Central memory CD4-positive, alpha-beta T cell (primary cell): ENCODE measurements at places on chromosomes 7 and 10.
A peak's percentile ranks its signal among the peaks of the same experiment; 100 is the strongest.

- peak; percentile 1 for DNase-seq
These were observed 157.2 kb upstream of the SLC25A13 start for GRCh38 chr7:96479015-96479645.

DNA sequence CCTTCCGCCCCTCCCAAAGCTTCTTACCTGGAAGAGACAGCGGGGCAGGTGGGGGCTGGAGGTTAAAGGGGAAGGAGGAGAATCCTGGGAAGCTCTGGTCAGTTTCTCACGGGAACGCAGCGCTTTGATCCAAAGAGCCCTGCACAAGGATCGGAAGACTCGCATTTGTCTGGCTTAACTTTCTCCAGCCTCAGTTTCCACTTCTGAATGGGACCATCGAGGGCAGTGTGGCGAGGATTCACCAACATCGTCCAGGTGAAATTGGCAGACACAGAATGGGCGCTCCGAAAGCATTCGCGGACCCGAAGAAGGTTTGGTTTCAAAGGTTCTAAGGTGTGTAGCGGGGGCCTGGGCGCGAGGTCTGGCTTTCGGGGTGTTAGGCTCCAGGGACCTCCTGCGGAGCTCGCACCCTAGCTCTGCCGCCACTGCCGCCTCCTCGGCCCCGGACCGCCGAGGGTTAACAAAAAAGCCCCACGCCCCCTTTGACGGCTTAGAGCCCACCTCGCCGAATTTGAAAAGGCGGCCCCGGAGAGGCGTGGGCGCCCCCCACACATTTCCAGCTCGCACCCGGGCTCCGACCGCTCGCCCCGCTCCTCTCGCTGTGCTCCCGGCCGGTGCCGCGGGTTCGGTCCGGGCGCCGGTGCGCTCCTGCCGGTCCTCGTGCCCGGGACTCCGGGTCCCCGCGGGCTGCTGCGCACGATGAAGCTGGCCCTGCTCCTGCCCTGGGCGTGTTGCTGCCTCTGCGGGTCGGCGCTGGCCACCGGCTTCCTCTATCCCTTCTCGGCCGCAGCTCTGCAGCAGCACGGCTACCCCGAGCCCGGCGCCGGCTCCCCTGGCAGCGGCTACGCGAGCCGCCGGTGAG, at the start of gene COL26A1:
Gene COL26A1 (plus strand): TSS at position 542 of the 862 bp plus-strand sequence. CDS start 158 bp downstream, at position 700.
- DNase-seq = no peak

GRCh38 chr7:15667991-15668390, 18.5 kb downstream of the MEOX2 start:
- DNase-seq = no peak

DNA sequence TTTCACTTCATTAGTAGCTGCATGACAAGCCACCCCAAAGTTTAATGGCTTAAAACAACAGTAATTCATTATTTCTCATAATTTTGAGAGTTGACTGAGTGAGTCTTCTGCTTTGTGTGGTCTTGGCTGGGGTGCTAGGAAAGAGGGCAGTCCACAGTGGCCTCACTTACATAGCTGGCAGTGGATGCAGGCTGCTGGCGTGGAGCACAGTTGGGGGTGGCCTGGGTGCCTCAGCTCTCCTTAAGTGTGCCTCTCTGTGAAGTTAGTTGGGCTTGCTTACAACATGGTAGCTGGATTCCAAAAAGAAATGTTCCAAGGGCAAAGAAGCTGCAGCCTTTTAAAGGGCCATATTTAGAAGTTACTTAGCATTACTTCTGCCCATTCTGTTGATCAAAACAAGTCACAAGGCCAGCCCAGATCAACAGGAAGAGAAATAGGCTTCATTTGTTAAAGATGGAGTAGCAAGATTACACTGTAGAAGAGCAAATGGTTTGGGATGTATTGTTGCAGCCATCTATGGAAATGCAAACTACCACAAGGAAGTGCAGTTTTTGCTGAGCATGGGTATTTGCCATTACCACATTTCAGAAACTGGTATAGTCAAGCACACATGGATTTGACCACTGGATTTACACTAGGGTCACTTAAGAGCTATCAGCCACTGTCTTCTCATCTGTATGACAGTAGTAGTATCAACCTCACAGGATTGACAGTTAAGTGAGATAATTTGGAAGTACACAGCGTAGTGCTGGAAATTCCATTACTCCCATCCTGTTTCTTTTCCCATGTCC, 33.6 kb downstream of the ZEB1 start:
- DNase-seq = no peak

DNA sequence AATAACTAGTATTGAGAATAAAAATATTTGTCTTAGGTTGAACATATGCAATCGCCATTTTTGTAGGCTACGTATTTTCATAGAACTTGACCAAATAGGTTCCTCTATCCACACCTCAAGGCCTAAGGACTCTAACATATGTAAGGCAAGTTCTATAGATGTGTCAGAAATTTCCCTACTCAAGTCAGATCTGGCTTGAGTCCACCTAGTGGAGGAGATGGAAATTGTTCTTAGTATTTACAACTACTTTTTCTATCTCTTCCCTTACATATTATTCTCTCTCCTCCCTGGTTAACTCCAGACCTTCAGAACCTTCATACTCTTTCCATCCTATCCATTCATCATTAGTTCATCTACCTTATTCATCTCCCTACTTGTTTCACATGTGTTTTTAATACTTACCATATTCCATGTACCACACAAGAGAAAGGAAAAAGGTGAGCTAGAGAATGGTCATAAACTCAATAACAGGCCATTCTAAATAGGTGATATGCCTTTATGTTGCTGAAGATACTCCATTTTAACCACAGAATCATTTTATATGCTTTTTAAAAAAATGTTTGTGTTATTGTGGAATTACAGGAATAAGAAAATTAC, 174.5 kb upstream of the HDAC9 start:
- DNase-seq = no peak

- DNase-seq = no peak
These were observed 12.0 kb upstream of the BMPER start for GRCh38 chr7:33893377-33893776.
